ENCODE measurements at places on chromosomes 11 and 22.

- no peak for DNase-seq
These were observed 39.9 kb upstream of the BLID start for GRCh38 chr11:122155765-122156527.

DNA sequence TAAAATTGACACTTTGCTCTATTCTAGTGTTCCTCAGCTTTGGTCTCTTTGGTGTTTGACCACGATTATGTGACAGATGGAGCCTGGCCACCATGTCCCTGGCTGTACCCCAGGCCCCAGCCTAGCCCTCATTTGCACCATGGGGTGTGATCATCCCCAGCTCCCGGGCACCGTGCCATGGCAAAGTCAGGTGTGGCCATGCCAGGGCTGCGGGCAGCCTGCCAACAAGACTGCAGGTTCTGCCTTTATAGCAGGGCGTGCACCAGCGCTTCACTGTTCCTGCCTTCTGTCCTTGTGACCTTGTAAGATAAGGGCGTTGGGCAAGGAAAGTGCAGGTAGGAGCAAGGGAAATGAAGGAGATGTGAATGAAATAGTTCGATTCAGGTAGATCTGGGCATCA, 22.4 kb upstream of the APOBEC3A start:
- DNase-seq = no peak

- DNase-seq = no peak
These were observed 84.7 kb downstream of the SBF2 start for GRCh38 chr11:10209326-10209725.

DNA sequence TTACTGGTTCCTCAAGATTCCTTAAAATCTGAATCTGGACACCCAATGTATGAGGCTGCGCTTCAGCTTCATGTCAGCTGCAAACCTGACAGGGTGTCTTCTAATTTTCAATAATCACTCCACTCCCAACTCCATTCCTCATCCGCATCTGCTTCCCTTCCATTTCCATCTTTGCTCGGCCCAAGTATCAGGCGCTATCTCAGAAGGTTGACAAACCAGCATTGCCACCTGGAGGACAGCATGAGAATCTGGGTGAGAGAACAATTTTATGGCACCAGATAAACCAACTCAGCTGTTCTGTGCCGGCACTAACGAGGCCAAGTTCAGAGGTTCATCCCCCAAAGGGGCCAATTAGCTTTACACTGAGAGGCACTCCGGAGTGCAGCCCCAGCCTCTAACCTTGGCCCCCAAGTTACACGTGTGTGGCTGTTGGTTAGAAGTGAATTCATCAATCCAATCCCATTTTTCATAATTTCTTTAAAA, 79.1 kb upstream of the LMO2 start:
- DNase-seq = no peak

- DNase-seq = no peak
These were observed 772.8 kb upstream of the RAG2 start for GRCh38 chr11:37370817-37371216.

- no peak for DNase-seq
These were observed 625.9 kb upstream of the CADM1 start for GRCh38 chr11:116130122-116130521.

DNA sequence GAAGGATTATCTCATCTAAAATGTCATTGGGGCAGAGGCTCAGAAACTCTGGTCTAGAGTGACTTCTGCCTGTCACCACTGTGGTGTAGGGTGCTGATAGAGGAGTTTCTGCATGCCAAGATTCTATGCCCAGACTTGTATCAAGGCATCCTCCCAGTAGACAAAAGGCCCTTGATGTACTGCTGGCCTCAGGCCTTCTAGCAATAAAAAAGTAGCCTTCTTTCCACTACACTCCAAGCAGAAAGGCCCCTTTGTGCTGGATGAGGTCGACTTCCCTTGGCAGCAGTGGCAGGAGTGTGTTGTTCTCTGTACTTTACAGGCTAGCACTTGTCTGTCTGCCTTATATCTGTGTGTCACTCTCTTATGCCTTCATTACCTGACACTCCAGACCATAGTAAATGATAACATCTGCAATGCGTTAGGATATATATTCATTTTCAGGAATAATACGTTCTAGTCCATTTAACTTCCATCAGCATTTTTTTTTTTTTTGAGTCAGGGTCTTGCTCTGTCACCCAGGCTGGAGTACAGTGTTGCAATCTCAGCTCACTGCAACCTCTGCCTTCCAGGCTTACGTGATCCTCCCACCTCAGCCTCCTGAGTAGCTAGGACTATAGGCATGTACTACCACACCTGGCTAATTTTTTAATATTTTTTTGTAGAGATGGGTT, 49.5 kb upstream of the RRM1 start:
- DNase-seq = no peak

GRCh38 chr11:92763336-92763735, 206.1 kb upstream of the MTNR1B start:
- no peak for DNase-seq

GRCh38 chr11:62574363-62575071, 826 bp upstream of the EEF1G start:
- DNase-seq = no peak

GRCh38 chr11:2790568-2790921, 90.8 kb upstream of the KCNQ1OT1 start:
- DNase-seq = no peak

Data from GM04503 (cell line).